Fibroblast of skin of right quadriceps (primary cell): ENCODE measurements at places on chromosomes 16 and 17.
A peak's percentile ranks its signal among the peaks of the same experiment; 100 is the strongest.

DNA sequence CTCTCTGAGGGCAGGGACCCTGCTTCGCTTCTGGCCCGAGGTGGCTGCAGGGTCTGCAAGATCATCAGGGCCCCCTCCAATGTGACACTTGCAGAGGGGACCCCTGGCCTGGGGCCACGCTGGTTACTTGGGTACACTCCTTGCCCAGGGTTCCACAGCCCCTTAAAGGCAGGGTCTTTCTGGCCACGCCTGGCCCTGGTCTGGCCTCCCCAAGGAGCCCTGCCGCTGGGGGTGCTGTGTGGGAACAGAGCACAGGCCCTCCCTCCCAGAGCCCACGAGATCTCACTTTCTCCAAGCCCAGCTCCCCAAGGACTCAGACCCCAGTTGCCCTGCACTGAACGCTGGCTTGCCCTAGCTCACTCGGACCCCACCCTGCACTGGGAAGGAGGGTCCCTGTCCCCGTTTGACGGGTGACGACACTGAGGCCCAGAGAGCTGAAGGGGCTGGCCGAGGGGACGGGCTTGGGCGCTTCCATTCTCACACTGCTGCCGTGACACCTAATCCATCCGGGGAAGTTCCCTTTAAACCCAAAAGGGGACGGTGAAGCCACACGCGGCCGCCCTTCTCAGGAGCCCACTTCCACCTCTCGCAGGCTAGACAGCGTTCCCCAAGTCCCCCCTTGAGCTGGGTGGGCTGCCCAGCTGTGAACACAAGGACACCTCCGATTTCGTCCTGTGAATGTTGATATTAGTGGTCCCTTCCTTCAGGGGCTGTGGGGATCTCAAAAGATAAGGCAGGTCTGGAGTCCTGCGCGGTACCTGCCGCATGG lies 26.9 kb upstream of the OSGIN1 start:
- no peak for DNase-seq

GRCh38 chr17:64403881-64404460 lies 13.3 kb upstream of the PECAM1 start:
- no peak for DNase-seq

- DNase-seq = no peak
Measured at GRCh38 chr16:84370723-84371552, 2.6 kb downstream of the ATP2C2 start.

GRCh38 chr16:80968386-80969113 lies 38.1 kb downstream of the CMC2 start:
- DNase-seq = peak; percentile 43

- no peak for DNase-seq
Measured at GRCh38 chr17:31595666-31596381, 204.3 kb downstream of the RAB11FIP4 start.

GRCh38 chr16:81817789-81818567 lies 38.9 kb downstream of the PLCG2 start:
- DNase-seq = no peak

DNA sequence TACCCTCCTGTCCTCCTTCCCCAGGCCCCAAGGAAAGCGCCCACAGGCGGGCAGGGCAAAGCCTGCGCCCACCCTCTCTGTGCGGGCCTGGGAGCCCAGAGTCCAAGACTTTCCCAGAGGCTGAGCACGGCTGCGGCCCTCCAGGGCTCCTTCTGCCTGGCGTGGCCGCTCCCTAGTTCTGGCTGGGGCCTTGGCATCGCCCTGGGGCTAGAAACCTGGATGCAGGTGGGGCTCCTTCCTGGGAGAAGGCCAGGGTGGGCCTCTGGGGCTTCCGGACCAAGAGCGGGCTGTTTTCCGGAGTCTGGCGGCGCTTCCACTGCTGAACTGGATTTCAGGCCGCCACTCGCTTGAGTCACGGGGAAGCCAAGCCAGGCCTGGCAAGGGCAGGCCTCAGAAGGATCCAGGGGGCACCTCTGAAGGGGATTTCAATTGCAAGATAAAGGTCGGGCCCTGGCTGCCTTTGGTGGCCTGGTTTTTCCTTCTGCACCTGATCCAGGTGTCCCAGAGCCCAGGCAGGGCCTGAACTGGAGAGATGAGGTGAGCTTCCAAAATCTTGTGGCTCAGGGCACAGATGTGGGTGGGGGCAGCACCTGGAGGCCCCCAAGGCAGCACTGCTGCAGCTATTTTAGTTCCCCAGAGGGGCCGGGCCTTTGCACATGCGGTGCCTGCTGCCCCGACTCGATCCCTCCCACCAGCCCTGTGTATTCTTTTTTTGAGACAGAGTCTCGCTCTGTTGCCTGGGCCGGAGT lies 227.4 kb downstream of the MRTFB start:
- DNase-seq = no peak

DNA sequence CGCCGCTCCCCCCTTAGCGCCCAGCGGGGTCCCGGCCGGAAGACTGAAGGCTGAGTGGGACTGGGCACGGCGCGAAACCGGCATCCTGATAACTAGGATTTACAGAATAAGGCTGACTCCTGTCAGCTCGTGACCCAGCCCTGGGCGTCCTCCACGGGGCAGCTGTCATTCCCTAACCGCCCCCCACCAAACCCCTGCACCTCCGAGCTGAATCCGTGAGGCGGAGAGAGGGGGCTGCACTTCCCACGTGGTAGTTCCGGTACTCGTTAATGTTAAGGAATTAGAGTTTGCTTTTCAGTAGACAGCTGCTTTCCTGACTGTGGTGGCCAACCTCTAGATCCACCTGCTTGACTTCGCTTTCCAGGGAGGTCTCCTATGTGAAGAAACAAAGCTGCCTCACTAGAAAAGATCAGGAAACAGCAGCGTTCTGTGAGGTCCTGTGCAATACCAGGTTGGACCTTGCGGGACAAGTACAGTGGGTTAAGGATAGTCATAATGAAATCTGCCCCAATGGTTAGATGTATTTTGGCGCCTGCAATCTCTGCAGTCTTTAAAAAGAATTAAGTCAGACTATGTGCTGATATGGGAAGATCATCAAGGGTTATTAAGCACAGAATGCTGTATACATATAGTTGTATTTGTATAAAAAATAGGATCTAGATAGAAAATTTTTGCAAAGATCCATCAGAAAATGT lies 1.1 kb upstream of the WBP2 start:
- no peak for DNase-seq

DNA sequence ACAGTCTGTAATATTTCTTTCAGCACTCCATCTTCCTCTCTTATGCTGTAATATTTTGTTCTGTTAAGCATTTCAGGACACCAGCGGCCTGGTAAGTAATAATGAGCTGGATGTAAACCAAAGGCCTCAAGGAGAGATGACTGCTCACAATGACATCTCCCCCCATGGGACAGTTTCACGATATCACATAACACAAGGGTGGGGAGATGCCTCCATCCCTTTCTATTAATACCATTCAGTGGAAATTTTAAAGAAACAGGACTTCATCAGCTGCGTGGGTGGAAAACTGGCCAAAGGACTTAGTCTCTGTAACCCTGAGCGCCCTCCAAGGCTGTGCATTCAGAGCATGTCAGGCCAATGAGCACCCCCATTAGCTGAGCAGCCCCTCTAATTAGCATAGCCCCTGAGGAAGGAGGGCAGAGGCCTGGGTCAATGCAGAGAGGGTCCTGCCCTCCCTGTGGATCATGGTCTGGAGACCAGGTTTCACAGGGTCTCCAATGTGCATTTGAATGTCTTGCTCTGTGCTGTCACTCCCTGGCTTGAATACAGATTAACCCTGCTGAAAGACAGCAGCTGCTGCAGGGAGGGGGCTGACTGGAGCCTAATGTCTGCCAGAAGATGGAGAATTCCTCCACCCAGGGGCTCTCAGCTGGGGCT lies 156.4 kb downstream of the HS3ST2 start:
- DNase-seq = no peak

GRCh38 chr16:50274326-50275097 lies 8.2 kb downstream of the ADCY7 start:
- no peak for DNase-seq

DNA sequence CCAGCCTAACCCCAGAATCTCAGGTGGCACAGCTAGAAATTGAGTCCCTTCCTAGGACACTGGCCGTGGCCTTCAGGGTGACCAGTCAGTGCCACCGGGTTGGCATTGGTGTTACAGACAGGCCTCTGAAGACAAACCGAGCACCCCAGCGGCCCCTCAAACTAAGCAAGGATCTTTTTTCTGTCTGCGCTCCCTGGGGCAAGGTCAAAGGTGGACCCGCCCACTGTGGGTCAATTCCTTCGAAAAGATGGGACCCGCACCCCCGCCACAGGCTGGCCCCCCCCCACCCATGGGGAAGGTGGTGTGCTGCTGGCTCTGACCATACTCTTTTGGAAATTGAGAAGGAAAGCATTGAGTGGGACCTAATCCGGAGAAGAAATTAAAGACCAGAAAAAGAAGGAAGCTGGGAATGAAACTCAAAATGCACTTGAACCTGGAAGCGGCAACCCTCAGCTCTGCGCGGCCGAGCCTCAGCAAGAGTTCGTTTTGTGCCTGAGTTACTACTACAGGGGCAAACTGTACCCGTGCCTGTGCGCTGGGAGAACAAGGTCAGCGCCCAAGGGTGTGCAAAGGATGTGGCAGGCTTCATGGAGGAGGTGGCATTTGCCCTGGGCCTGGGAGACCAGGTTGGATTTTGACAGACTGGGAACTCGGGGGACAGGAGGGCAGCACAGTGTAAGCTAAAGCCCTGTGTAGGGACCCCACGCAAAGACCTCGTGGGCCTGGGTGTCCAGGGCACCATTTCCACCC lies 20.4 kb downstream of the TMC6 start:
- no peak for DNase-seq

GRCh38 chr16:78909226-78909625 lies 691.3 kb downstream of the MAF start:
- no peak for DNase-seq

DNA sequence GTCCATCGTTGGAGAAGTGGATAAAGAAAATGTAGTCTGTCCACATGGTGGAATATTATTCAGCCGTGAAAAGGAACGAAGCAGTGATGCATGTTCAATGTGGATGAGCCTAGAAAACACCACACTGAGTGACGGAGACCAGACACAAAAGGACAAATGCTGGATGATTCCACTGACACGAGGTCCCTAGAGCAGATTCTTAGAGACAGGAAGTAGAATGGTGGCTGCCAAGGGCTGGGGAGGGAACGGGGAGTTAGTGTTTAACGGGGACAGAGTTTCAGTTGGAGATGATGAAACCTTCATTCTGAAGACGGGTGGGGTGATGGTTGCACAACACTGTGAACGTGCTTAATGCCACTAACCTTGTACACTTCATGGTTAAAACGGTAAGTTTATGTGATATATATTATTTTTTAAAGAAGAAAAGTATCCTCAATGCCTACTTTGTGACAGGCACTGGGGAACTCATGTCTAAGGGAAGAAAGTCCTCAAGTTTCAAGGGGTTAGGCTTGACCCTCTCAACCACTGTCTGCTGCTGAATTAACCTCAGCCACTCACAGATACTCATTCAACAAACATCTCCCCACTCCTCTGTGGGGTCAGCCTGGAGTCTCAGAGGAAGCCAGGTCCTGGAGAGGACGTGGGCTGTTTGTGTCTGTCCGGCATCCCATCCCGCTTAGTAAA lies 17.6 kb downstream of the C16orf74 start:
- DNase-seq = peak; percentile 53

- no peak for DNase-seq
Measured at GRCh38 chr16:76396977-76397376, 119.8 kb downstream of the CNTNAP4 start.

- DNase-seq = no peak
Measured at GRCh38 chr16:66326991-66327513, 39.4 kb upstream of the CDH5 start.
